NCI-H1417 treated with DMSO at 0.1 percent for 48 hours (cell line): ENCODE measurements at places on chromosomes 2 and 18.

DNA sequence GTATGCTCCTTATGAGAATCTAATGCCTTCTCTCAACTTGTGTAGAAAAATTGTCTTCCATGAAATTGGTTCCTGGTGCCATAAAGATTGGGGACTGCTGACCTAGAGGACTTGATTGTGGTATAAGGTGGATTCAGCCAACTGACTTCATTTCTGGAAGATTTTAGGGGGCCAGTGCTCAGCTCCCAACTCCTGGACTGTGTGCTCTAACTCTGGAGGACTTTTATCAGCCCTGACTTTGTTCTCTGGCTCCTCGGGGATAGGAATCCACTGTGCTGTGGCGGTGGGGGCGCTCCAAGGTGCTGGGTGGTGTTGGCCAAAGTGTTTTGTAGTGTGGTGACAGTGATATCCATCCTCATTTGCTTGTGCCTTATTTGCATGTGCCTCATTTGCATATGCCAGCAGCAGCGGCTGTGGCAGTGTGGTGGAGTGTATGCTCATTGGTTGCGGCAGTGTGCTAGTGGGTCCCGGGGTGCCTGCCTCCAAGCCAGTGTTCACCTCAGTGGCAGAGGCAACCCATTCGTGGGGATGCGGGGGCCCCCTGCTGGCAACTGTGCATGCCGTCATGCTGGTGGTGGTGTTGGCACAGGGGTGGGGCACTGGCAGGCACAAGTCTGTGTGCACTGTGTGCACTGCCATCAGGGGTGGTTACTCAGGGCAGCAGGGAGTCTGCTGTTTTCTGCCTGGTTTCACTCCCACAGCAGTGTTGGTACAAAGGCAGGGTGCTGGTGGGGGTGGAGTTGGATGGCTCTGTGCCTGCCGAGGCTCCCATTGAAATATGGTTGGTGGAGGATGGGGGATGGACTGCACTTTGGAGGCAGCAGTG lies 19.6 kb downstream of the EHBP1 start:
- no peak for DNase-seq

DNA sequence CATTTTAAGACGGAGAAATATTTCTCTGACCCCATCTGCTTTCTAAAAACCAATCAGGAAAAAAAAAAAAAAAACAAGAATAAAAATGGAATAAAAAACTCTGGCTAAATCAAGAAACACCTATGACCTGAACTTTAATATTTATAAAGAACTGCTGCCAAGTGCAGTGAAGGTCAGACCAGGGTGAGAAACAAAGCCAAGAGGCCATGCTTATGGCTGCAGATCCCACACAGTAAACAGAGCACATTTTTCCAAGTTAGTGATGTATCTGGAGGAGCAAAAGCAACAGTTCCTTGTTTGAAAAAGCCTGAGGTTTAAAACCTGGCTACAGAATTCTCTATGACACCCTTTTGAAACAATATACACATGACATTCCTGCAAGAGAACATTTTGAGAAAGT lies 242.3 kb downstream of the SRBD1 start:
- DNase-seq, result no peak

DNA sequence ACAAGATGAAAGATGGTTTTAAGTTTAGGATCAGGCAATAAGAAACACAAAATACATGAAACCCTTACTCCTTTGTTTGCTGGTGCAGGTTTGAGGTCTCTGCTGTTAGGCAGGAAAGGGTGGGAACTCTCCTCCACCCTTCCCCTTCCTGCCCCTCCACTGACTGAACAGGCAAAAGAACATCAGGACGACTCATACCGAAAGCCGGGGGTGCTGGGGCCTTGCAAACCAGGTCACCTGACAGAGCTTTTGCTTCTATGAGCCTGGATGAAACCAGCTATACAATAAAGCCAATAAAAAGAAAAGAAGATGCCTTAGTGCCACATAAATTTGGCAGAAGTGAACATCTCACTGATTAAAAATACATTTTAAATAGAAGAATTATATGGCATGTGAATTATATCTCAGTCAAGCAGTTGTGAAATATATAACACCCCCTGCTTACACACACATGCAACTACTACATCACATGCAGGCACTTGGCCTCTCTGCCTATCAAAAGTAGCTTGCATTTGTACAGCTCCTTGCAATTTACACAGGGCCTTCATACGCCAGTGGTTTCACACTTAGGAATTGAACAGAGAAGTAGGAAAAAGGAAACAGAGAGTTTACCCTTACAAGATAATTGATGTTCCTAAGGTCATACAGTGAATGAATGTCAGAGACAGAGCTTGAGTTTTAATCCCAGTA lies 215.1 kb upstream of the TRIB2 start:
- DNase-seq, result no peak

- no peak for DNase-seq
These were observed 175.4 kb downstream of the MAIP1 start for GRCh38 chr2:200130762-200131166.

DNA sequence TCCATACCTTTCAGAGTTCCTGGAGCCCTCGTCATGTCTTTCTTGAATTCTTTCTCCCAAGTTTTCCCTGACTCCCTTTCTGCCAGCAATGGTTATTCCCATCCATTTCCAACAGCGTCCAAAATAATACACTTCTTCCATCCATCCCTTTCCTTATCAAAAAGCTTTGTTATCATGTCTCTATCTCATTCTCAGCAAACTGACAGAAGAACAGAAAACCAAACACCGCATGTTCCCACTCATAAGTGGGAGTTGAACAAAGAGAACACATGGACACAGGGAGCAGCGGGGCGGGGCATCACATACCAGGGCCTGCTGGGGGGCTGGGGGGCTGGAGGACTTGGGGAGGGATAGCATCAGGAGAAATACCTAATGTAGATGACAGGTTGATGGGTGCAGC lies 86.7 kb downstream of the DDX1 start:
- DNase-seq, result no peak

DNA sequence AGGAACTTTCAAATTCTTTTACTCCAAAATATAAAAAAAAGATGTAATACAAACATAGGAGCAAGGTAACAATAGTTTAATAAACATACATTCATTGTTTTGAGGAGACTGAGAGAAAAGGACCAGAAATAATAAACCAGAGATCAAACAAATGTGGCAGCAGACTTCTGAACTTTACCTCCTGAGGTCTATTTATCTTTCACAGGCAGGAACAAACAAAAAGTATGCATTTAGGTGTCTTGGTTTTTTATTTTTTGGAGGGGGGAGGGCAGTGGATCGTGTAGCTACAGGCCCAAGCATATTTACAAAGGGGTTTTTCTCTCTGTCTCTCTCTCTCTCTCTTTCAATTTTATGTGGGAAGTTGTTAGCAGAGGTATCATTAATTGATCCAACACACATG lies 5.6 kb downstream of the PPP4R1 start:
- DNase-seq, result no peak

- no peak for DNase-seq
These were observed 755 bp downstream of the EIF4E2 start for GRCh38 chr2:232551250-232551638.

DNA sequence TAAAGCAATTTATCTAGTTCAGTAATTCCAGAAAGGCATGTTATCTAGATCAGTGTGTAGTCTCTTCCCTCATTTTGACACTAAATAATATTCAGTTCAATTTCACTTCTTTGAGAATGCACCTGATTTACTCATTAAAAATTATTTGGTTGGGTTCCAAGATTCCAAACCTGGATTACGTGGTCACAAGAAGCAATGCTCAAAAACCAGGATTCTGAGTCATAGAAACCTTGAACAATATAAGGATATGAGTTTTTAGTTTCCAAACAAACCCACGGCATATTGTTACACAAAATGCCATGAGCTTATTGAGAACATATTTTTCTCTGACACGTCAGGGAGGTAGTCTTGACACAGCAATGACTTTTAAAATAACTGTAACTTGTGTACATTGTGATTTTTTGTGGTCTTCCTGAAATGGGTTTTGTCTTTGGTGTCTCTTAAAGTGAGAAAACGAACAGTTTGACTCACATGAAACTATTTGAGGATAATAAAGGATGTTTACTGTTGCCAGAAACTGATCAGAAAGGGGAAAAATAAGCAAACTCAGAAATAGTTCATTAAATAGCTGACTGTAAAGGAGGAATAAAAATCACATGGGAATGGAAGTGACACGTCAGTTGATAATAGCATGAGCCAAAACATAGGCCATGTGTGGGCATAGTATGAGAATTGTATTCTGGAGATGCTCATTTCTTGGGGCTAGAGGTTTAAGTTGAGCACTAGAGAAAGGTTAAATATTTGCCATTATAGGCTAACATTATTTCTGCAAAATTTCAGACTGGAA lies 617.7 kb upstream of the CDH2 start:
- no peak for DNase-seq

DNA sequence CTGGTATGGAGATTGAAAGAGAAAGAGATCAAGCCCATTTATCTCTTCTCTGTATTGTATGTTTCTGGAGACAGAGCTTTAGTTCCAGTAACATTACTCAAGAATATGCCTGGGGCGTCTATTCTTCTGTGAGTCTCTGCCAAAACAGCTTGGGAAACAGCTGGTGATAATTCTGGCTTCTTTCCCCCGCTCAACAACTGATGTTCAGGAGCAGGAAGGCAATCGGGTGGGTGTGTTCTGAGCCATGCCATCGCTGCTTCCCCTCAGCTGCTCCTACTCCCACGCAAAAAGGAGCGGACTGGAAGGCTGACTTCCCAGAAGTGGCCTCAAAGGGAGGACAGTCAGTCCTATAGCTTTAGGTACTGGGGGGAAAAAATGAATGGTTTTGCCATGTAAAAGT lies 695.1 kb downstream of the PLCL1 start:
- DNase-seq, result no peak

GRCh38 chr2:170301626-170302025 lies 123.7 kb downstream of the MYO3B start:
- no peak for DNase-seq

GRCh38 chr2:237154884-237155851 lies 69.5 kb downstream of the COPS8 start:
- DNase-seq, result no peak
